GM23248 (cell line): ENCODE measurements at places on chromosomes 11 and 22. TPM values are rescaled to one million over a fixed set of nuclear protein-coding genes. Genes with fewer than 3 reads are reported as not detected.

DNA sequence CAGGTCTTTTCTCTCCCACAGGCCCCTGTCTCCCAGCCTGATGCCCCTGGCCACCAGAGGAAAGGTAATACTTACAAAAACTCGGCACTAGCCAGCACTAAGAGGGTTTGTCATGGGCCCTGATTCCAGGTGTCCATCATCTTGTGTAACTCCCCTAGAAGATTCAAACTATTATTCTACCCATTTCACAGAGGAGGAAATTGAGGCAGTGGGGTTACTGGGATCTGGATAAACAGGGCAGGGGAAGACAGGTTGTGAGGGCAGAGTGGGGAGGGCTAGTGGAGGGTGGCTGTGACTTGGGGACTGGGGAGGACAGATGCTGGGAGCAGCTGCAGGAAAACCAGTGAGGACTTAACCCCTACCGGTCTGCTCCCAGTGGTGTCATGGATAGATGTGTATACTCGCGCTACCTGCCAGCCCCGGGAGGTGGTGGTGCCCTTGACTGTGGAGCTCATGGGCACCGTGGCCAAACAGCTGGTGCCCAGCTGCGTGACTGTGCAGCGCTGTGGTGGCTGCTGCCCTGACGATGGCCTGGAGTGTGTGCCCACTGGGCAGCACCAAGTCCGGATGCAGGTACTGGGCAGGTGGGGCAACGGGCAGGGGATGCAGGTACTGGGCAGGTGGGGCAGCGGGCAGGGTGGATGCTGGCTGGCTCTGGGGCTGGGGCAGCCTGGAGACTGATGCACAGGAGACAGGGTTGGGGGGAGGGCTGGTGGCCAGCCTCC, 1.2 kb downstream of the VEGFB start:
- DNase-seq: no peak

Gene KCNJ1
- not detected in 2 replicates for total RNA-seq

DNA sequence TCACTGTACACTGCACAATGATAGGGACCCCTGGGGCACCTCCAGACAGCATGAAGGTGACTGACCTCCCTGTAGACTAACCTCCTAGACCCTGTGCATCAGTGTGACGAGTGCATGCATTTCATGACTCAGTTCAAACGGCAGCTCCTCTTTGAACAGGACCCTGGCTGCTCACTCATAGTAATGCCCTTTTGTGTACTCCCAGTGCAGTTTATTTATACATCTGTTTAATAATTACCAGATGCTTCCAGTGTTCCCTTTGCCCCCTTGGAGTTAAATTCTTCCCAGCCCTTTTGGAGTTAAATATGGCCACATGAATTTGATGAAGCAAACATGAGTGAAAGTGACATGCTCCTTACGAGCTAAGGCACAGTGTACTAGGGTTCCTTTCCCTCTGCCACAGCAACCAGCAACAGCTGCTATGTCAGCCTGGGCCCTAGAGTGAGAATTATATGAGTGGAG, 72.4 kb downstream of the PANX1 start:
- peak; percentile 76 for DNase-seq

GRCh38 chr11:58525037-58525614, 17.2 kb upstream of the OR5B21 start:
- no peak for DNase-seq

DNA sequence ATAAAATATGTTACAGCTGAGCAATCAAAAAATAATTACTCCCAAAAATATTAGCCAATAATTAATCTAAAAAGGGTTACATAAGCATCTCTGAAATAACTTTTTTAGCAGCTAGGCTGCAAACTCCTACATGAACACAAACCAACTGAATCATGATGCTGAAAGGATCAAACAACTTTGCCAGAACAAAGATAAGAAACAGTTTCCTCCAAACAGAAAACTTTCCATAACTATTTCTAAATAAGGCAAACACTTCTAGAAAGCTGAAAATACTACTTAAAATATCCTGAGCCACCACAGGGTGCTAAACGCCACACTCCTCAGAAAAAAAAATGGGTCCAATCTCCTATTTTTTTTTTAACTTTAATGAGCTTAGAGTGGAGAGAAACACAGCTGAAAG, 68.6 kb upstream of the ARHGAP32 start:
- no peak for DNase-seq

Gene MAP6
- total RNA-seq: 5.2 and 9.9 TPM in 2 replicates

Gene SSH3
- total RNA-seq: 20.1 and 41.6 TPM in 2 replicates

DNA sequence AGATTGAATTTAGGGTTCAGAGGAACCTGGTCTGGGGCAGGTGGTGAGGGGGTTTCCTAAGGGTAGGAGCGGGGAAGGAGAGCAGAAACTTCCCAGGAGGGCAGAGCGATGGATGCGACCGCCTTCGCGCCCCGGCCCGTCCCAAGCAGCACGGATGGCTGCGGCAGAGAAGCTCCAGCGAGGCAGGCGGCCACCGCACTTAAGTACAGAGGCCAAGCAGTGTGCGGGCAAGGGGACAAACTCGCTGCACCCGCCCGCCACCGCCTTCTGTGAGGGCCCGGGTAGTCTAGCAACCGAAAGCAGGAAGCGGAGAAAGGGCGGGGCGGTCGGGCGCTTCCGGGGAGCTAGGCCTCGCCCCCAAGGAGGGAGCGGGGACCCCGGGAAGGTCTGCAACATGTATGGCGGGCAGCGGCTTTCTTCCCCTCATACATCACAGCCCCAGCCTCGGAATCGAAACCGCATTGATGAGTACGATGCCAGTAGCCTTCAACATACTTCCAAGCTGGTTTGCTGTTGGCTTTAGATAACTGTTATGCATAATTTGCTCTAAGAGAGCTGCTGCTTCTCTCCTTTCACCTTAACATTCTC, at the start of gene AGBL2:
TSS of gene AGBL2 (minus strand) at position 288 of the 588 bp plus-strand sequence. CDS start 719 bp downstream, outside the sequence.
- DNase-seq: peak; percentile 83

DNA sequence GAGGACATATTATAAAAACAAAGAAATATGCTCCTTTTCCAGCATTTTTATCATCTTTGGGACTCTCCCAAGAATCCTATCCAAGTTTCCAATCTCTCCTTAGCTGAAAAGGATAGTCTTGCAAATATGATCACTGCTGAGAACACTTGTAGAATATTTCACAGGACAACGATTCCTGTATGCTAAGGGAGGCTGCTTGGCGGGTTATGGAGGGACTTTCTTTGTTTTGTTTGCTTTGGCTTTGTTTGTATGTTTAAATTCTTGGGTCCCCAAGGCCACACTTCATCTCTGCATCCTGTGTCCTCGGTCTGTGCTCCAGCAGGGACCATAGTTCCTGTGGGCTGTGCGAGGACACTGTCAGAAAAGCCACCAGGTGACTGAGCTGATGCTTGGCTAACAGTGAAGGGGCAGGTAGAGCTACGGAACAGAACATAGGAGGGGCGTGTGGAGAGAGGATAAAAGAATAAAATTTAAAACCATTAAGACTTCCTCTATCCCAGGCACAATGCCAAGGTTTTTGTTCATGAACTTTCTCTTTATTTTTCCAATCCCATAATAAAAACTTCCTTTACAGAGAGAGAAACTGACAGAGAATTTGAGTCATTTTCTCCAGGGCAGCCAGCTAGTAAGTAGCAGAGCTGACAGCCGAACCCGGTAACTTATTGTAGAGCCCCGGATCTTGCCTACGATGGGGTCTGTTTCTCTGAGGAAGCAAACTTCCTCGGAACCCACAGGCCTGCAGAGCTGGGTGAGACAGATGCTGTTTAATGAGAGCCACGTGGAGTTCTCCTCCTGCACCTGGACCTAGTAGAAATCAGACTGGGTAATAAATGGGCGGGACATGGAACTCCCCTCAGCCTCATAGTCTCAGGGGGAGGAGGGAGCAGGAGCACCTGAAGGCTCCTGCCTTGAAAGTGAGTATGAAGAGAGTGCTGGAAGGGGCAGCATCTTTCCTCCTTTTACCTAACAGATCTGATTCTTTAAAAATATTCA, at the start of gene IZUMO1R:
TSS of gene IZUMO1R (plus strand) at position 615 of the 993 bp plus-strand sequence. CDS start 1,057 bp downstream, outside the sequence.
- peak; percentile 7 for DNase-seq

Gene MAPK11
- 9.8 and 12.3 TPM in 2 replicates for total RNA-seq

Gene MS4A8
- not detected in 2 replicates for total RNA-seq

GRCh38 chr11:129237880-129238638, 45.9 kb upstream of the ARHGAP32 start:
- no peak for DNase-seq

Gene ZFTA
- 16.6 and 23.0 TPM in 2 replicates for total RNA-seq

GRCh38 chr11:70661761-70662501, 263.6 kb downstream of the CTTN start:
- DNase-seq: peak; percentile 67

DNA sequence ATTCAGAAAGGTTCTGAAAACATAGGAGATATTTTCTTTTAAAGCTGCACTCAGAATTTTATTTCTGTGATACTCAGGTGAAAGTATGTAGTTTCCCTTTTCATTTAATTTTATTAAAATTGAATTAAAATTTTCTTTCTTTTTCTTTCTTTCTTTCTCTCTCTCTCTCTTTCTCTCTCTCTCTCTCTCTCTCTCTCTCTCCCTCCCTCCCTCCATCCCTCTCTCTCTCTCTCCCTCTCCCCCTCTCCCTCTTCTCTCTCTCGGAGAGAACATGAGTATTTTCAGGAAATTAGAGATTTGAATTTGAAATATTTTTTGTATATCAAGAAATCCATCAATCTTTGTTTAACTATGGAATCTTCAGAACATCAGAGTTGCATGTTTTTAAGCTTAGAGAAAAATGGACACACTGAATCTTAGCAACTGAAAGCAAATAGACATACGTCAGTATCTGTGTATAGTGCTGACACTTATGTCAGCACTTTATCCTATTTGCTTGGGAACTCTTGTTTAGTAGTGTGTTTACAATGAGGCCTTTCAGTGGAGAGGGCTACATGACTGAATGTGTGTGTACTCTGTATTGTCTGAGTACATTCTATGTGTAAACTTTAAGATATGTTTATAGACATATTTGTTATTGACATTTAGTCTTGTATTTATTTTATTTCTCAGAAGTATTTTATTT, 44.5 kb downstream of the PDE3B start:
- no peak for DNase-seq

DNA sequence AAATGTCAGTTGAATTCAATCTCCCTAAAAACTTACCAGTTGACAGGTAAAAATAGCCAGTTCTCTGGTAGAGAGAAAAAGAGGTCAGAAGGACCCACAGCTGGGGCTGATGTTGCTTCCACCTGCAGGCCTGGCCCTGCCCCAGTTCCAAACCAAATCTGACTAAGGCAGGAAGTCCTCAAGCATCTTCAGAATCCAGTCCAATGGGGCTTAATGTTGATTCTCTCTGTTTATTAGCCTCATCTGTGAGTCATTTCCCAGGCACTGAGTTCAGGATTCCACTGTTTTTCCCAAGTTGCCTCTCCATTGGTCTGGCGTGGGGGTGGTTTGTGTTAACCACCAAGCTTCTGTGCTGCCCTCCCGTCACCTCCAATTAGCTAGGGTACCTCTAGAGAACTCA, 601.8 kb downstream of the INSC start:
- no peak for DNase-seq

Gene MAML2
- total RNA-seq: 22.1 and 23.7 TPM in 2 replicates

Gene GRM5
- not detected in 2 replicates for total RNA-seq

GRCh38 chr22:35230839-35231584, 26.3 kb upstream of the HMGXB4 start:
- DNase-seq: no peak

- DNase-seq: no peak
These were observed 8.4 kb downstream of the TECTA start for GRCh38 chr11:121109471-121109870.

DNA sequence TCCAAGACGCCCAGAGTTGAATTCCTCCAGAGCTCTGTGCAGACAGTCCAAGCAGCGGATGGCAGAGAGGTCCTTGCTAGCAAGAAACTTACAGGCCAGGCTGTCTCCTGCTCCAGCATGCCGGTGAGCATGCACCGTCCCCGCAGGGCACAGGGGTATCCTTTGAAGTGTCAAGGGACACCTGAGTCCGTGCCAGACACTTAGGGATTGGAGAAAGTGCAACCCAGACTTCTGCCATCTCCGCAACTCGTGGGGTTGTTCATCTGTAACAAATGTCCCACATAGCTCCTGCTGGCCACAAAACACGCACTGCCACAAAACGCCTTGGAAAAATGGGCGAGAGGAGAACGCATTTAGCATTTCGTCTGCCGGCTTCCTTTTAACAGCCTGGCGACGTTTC, 13.3 kb downstream of the TSPO start:
- DNase-seq: peak; percentile 19

DNA sequence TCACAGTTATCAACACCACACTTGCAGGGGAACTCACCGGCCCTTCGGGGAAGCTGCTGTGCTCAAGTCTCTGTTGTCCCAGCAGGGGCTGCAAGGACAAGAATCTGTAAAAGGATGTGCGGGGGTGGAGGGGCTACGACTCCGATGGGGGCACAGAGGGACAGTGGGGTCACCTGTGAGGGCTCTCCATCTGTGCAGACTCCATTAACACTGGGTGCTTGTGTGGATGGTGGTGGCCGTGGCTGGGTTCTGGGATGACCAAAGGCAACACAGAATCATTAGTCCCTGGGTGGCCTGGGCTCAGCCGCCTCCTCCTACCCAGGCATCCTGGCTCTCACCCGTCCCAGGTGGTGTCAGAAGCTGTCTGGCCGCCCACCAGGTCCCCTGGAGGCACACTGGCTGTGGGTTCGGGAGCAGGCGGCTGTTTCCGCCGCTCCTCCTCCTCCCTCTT, 10.2 kb upstream of the RBM4B start:
- DNase-seq: no peak

Gene SMC1B
- total RNA-seq: 0.13 TPM in 1 of 2 replicates, not detected in the other

DNA sequence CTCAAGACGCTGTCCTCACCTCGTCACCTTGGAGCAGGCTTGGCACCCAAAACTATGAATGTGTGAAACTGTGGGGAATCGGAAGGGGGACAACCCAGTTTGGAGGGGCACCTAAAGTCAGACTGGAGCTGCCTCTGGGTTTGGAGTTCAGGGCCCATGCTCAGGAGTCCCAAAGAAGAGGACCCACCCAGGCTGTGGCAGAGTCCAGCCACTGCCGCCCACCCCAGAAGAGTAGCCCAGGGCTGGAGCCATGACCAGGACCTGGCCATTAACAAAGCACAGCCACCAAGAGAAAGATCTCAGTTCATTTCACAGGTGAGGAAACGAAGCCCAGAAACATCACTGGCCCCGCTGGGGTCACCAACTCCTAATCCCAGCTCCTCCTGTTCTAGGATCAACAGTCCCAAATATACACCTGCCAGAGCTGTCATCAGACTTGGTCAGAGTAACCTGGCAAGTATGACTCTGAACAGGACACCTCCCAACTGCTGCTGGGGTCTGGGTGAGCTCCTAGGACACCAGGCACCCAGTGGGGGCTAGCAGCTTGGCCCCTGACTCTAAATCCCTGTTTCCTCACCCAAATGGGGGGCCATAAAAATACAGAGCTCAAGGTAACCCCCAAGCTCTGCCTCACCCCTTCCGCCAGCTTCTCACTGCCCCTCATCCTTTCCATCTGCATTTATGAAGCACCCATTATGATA, 2.7 kb downstream of the RAB3IL1 start:
- DNase-seq: no peak

DNA sequence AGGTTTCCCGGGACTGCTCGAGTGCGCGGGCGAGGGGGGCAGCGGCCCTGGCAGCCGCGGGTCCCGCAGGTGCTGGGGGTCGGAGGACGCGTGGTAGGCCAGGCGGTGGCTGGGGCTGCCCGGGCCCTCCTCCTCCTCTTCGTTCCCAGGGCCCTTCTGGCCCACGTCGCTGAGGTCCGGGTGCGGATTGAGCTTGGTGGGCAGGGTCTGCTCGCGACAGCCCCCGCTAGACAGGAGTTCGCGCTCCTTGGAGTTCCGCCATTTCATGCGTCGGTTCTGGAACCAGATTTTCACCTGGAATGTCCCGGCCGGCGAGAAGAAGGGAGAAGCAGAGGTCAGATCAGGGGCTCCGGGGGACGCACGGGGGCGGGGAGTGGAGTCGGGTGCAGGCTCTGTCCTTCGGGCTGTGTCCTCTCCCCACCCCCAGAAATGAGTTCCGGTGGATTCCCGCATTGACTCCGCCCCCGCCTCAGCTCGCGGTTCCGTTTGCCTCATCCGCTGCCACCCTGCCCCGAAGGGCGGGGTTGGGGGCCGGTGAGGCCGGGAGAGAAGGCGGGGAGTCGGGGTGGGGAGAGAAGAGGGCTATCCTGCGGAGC, 3.9 kb downstream of the DBX1 start:
- DNase-seq: no peak

Gene HEPN1
- total RNA-seq: not detected in 2 replicates
